ENCODE measurements at places on chromosomes 6 and 20.

GRCh38 chr6:154594496-154595198 is 84.2 kb upstream of the CNKSR3 start:
- no peak for DNase-seq

GRCh38 chr6:6801005-6801335 is 212.4 kb downstream of the LY86 start:
- no peak for DNase-seq

GRCh38 chr20:45507011-45507820 is 8.2 kb downstream of the SPINT3 start:
- DNase-seq, result no peak

GRCh38 chr6:143603455-143603854 is 74.3 kb upstream of the PHACTR2 start:
- no peak for DNase-seq

DNA sequence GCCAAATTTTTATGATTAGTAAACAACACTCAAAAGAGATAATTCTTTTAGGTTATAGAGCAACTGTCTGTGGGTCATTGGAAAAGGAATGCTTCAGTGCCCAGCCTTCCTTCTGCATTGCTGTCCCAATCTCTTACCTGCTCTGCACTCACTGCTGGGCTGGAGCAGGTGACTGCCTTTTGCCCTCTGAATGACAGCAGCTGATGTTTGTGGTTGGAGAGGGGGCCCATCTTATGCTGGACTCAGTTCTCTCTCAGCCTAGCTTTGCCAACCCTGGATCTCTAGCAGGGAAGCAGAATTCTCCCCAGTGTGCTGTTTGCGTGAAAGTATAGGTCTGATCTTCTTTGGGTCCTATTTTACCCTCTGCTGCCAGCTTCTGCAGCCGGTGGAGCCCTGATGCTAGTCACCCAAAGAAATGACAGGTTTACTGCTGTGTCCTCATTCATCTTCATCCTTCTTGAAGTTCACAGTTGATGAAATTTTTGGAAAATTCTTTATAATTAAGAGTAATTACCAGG is 193.5 kb downstream of the ARID1B start:
- no peak for DNase-seq

GRCh38 chr6:44576132-44576631 is 188.7 kb downstream of the CDC5L start:
- DNase-seq, result no peak

GRCh38 chr6:149337320-149337719 is 19.8 kb downstream of the TAB2 start:
- DNase-seq, result no peak

- DNase-seq, result no peak
Measured at GRCh38 chr6:71675386-71675785, 211.0 kb upstream of the RIMS1 start.

DNA sequence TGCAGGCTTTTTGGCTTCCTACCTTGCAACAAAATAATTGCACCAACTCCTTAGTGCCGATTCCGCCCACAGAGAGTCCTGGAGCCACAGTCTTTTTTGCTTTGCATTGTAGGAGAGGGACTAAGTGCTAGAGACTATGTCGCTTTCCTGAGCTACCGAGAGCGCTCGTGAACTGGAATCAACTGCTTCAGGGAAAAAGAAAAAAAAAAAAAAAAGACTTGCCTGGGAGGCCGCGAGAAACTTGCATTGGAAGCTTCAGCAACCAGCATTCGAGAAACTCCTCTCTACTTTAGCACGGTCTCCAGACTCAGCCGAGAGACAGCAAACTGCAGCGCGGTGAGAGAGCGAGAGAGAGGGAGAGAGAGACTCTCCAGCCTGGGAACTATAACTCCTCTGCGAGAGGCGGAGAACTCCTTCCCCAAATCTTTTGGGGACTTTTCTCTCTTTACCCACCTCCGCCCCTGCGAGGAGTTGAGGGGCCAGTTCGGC is 420 bp downstream of the SOX4 start:
- peak; percentile 79 for DNase-seq

DNA sequence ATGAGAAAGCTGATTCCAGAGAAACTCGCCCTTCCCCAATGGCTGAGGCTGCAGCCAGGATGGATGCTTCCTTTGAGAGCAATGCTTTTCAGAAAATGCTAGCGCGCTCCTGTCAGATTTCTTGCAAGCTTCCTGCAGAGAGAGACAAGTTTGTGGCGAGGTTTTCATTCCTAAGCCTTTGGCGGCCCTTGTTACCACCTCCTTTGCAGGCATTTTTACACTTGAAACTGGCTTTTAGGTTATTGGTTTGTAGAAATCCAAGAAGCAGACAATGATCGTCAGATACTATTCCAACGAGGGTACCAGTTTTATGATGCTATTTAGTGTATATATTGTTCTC is 1.1 kb downstream of the FNDC1 start:
- DNase-seq, result no peak

GRCh38 chr6:170038251-170038650 is 252.6 kb downstream of the DLL1 start:
- DNase-seq, result no peak

DNA sequence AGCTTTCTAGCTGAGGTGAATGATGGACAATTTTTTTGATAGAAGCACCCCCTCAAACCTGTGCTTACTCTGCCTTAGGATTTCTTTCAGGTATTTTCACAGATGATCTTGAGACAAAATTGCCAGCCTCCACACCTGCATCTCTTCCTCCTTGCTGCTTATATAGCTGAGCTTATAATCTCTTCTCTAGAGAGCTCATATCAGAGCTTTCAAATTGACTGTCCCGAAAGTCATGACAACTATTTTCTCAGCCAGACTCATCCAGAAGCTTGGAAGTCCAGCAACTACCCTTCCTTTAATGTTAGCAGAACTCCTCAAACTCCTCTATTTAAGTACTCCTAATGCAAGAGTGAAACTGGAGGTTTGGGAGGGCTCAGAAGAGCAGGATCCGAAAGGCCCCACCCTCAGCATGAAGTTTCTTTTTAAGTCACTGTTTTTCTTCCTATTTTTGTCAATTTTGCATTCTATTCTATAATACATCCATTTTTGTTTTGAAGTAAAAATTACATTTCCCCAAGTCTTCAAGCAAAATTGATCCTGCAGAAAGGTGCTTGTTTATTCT is 12.7 kb downstream of the CGA start:
- no peak for DNase-seq

DNA sequence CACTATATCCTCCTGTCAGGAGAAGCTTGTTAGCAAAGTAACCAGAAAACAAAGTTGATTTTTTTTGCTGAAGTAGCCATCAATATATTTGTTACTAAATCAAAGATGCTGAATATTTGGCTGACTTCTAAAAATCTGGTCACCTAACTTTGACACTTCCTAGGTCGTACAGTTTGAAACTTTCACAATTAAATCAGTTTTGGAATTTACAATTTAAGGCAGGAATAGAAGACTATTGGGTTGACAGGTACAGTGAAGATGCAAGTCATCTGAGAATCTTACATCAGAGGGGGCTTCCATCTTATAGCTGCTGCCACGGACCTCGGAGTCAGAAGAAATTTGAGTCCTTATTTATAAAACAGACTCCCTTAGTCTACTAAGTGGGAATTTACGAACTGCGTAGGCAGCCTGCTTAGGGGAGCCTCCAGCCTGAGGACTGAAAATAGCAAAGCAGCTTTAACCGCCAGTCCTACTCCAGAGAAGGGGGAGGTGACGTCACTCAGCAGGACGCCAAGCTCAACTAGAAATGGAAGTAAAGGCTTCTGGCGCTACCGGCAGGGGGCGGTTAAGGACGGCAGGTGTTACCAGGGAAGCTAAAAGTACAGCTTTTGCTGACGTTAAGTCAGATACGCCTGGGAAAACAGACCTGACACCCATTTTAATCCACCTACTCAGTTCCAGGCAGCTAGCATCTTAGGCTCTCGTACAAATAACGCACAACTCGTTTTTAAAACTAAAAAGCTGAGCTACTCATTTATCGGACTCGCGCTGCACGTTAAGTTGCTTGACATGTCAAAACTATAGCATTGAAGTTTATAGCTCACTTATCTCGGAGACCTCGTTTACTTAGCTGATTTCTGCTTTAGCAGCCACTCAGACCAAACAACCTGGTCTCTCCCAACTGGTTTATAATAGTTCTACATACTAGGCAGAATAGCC is 61.1 kb upstream of the HFE start:
- DNase-seq, result peak; percentile 93

- DNase-seq, result no peak
Measured at GRCh38 chr20:62778601-62779416, 17.5 kb upstream of the MRGBP start.

DNA sequence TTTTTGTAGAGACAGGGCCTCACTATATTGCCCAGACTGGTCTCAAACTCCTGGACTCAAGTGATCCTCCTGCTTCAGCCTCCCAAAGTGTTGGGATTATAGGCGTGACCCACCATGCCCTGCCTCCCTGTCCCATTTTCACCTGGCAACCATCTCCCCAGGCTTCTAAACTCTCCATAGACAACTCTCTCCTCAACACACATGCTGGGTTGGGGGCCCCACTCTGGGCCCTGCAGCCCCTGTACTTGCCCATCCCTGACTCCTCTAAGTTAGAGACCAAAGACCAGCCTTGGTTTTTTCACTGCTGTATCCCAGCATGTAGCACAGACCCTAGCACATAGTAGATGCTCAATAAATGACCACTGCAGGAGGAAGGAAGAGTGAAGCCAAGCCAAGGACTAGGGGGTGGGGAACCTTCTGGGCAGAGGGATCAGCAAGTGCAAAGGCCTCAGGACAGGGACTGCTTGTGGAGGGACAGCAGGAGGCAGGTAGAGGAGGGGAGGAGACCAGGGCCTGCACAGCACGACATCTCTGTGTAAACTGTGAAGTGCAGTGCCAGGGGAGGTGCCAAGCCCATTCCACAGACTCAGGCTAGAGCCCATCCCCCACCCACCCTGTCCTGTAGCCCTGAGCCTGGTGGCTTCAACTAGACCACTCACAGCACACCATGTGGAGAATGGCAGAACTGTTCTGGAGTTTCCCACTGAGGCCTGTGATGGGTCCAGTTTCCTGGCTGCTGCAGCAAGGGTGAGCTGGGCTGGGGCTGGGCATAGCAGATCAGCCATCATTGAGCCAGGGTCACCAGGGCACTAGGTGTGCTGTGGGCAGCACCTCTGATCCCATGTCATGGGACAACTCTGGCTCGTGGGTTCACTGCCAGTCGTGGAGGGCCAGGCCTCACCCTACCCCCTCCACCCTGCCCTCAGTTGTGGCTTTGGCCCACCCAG is 3.4 kb upstream of the SRC start:
- DNase-seq, result no peak

DNA sequence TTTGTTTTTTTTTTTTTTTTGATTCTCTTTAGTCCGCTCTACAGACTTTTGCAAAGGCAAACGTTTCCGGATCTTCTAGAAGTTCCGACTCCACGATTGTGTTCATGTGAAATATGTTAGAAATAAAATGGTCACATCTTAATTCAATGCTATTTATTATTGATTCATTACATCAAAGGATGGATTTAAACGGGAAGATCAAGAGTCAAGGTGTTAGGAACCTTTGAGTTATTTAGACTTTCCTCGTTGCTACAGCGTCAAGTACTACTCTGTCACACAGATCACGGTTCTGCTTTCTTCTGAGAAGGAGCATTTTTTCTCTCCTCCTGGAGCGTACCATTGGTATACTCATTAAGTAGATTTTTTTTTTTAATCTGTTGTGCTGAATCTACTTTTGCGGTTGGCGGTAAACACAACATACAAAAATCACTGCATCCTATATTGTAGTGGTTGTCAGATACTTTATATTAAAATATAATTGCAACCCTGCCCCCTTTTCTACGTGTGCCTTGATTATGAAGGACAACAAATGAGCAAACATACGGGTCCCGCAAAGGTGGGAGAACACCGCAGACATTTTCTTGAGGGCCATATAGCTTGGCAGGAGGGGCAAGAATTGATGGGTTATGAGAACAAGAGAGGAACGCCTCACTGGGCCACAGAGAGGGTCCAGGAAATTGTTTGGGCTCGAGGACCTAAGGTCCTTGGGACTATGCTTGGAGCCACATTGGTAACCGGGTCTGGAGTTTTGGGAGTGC is 17.5 kb downstream of the HMGN4 start:
- no peak for DNase-seq

DNA sequence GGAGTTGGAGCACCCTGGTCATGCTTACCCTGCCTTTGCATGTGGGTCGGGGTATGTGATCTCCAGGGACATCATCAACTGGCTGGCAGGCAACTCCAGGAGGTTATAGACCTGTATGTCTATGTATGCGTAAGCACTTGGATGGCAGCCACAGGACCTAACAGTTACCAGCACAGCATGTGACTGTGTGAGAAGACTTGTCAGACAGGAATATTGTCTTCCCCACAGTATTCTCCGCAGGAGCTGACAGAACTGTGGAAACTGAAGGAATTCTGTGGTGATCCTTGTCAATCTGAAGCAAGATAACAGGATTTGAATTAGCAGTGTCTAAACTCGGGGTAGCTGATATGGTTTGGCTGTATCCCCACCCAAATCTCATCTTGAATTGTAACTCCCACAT is 59.2 kb downstream of the TMEM244 start:
- DNase-seq, result no peak

- no peak for DNase-seq
Measured at GRCh38 chr6:32844839-32845383, 1.1 kb upstream of the PSMB8 start.

DNA sequence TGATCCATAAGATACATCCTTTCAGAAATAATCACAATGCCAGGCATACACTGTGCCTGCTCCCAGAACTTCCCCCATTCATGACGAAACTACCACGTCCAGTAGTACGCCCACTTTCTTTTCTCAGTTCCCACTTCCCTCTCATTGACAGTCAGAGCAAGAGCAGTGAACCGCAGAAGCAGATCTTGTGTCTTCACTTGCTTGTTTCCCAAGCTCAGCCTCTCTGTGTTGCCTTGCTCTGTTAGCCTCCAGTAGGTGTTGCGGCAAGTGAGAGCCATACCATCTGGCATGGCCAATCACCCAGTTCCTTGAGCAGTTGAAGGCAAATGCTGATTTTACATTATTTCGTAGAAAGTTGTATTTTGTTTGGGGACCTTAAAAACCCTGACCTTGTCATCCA is 11.7 kb downstream of the UST start:
- DNase-seq, result no peak

DNA sequence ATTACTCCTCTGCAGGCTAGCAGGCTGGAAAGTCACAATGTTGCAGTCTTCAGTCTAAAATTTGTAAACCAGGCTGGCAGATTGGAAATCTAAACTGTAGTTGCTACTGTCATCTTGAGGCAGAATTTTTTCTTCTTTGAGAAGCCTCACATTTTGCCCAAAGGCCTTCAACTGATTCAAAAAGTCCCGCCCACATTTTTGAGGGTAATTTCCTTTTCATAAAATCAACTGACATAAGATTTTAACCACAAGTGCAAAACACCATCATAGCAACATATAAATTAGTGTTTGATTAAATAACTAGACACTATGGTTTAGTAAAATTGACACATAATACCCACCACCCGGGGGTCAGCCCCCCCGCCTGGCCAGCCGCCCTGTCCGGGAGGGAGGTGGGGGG is 28.4 kb downstream of the HLA-C start:
- no peak for DNase-seq

- no peak for DNase-seq
Measured at GRCh38 chr6:144477856-144478255, 192.7 kb downstream of the UTRN start.

GRCh38 chr6:20691185-20691584 is 156.9 kb downstream of the CDKAL1 start:
- DNase-seq, result no peak

GRCh38 chr6:113076816-113077215 is 729.7 kb downstream of the RFPL4B start:
- DNase-seq, result no peak

GRCh38 chr6:28656715-28657114 is 131.0 kb downstream of the GPX5 start:
- DNase-seq, result no peak

- DNase-seq, result no peak
Measured at GRCh38 chr6:17336425-17336824, 55.3 kb downstream of the RBM24 start.

- DNase-seq, result no peak
Measured at GRCh38 chr20:6502999-6503398, 264.5 kb upstream of the BMP2 start.
